Jurkat, Clone E6-1 (cell line): ENCODE measurements at places on chromosomes 1 and 21.

GRCh38 chr1:112713466-112714312, 1.4 kb downstream of the PPM1J start:
- DNase-seq: no peak

DNA sequence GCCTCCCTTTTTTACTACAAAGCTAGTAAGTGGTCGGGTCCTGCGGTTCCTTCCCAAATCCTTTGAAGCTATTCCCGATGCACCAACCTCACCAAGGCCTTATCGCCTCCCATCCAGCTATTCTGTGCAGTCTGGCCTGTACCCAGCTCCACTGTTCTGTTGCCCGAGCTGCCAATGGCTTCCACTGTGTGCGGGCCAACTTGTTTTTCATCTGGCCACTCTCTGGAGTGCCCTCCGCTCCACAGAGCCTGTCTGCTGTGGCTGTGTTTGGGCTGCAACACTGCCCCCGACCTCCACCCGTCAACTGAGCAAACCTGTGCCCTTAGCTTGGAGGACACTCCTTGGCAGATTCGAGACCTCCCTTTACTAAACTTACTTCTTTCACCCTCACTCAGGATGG, 125.0 kb downstream of the KIAA0319L start:
- no peak for DNase-seq

DNA sequence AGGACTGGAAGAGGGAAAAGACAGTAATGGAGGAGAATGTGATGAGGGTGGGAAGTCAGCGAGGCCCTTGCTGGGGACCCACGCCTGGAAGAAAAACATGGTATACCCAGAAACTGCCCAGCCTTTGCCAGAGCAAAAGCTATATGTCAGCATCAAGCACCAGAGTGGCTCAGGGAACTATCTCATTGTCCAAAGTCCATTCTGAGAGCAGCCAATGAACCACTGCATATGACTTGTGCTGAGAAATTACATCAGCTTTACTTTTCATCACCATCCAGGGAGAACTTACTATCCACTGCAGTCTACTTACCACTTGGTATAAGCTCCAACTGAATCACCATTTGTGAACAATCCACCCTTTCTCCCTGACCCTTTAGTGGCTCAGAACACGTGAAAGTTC, 148.1 kb downstream of the TTLL7 start:
- DNase-seq: no peak

GRCh38 chr1:182643699-182644098, 39.5 kb upstream of the RGS16 start:
- no peak for DNase-seq

DNA sequence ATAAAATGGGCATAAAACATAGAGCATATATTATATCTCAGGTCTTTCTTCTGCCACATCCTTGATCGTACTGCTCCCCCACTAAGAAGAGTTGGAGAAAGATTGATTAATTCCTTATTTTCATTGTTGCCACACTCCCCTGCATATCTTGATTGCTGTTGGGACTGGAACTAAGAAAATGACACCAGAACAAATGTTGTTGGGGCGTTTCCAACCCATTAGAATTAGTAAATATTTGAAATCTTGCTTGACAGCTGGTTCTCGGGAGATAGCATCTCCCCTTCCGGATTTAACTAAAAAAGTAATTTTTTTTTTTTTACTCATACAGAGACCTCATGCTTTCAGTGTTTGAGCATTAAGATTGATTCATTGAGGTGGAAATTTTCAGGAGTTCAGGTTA, 493.0 kb upstream of the PLXNA2 start:
- DNase-seq: no peak

DNA sequence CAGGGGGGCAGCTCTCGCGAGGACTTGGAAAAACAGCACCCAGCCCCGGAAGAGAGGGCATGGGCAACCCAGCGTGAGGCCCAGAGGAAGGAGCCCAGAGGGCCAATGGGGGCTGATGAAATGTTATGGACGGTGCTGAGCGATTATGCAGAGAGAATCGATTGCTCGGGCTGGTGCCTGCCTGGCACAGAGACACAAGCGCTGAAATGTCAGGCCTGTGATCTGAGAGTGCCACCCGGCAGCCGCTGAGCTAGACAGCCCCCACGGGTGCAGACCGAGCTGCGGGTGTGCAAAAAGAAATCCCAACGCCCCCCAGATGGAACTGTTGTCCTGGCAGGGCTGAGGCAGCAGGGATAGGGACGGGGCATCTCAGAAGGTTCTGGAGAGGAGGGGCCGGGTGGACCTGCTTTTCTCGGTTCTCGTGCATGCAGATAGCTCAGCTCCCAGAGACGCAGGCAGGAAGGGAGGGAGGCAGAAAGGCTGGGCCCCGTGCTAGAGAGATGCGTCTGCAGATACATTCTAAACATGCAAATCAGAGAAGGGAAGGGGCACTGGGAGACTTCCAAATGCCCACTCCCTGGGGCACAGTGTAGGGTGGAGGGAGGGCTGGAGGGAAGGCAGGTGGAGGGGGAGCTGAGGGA, 41.5 kb downstream of the TAS1R2 start:
- DNase-seq: no peak

GRCh38 chr21:45855248-45855811, 126.2 kb upstream of the COL6A1 start:
- DNase-seq: no peak

GRCh38 chr1:16226490-16227179, 10.3 kb downstream of the CPLANE2 start:
- DNase-seq: no peak

DNA sequence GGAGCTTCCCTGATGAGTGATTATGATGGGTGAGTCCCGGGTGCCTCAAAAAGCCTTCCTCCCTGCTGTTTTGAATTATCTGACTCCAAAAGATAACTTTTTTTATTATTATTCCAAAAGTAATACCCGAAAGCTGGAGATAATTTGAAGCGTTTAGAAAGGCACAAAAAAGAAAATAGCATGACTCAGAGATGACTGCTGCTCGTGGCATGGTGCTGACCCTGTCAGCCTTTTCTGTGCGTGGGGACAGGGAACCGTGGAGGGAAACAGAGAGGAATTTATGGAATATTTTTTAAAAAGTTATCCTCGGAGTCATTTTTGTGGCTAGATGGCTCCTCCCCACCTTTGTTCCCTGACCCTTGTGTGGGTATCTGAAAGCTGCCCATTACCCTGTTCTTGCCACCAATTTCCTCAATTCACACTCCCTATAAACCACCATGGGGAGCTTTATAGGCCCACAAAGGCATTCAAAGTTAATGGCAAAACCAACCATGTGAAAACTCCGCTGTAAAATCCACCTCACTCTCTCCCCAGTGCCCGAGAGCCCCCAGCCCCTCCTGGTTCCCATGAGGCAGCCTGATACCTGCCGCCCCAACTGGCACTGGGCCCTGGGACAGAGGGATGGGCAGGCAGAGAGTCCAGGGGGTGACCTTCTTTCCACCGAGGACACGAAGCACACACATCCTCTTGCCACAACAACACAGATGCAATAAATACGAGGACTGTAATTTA, 37.5 kb downstream of the IGSF21 start:
- no peak for DNase-seq

GRCh38 chr1:30320581-30320890, 402.8 kb downstream of the MATN1 start:
- no peak for DNase-seq

GRCh38 chr1:164628772-164629171, 69.8 kb downstream of the PBX1 start:
- DNase-seq: no peak

DNA sequence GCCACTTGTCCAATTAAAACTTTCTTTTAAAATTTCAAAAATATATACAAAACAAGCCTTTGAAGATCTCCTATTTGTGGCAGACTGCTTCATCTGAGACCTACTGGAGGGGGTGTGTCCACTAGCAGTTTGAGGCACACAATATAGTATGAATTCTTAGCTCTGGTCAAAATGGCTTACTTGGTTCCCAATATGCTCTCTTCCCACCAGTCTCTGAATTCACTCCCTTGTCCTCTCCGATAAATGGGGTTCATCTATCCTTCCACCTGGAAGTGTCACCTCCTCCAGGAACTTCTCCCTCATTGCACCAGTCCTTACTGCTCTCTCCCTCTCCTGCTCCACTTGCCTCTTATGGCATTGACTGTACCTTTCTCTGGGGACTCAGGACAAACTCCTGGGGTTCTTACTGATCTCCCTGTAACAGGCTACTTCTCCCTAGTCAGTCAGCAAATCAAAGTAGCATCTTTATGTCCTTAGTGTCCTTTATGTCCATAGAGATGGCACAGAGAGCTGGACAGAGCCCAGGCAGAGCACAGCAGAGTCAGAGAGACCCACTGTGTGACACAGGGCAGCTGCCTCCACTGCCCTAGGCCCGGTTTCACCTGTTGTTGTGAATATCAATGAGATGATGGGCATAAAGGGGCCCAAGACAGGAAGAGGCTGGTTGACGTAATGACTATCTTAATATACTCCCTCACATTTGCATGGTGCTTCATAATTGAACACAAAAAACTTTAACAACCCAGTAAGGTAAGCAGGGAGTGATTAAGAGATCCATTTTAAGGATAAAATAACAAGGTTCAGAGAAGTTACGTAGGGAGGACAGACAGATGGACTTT, 3.6 kb downstream of the ASAP3 start:
- no peak for DNase-seq

GRCh38 chr1:172179918-172180317, 240.6 kb upstream of the C1orf105 start:
- no peak for DNase-seq

DNA sequence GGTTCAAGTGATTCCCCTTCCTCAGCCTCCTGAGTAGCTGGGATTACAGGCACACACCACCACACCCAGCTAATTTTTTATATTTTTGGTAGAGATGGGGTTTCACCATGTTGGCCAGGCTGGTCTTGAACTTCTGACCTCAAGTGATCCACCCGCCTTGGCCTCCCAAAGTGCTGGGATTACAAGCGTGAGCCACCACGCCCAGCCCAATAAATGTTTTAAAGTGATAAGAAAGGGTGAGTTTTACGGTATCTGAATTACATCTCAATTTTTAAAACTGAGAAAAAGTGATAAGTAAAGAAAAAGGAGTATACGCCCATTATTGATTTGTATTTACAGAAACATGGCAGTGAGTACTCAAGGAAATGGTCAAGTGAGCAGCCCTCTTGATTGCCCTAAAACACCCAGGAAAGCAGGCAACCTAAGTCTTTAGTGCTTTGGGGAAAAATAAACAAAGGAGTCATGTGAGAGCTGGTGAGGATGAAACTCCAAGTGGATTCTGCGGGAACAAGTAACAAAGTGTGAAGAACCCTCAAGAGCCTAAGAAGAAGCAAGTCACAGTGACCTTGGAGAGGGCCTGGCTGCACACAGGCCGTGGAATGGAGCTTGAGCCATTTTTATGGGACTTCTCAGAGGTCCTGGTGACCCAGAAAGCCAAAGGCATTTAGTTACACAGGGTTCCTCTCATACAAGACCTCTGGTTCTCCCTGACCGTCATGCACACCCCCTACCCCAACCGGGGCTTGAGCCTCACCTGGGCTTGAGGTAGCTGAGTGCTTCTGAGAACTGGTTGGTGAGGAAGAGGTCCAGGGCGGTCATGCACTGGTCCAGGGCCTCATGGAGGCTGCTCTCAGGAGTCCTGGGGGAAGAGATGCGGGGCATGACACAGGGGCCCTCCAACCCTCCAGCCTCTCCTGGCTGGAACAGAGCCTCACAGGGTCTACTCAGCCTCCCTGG, 9.1 kb downstream of the TTC39A start:
- no peak for DNase-seq

DNA sequence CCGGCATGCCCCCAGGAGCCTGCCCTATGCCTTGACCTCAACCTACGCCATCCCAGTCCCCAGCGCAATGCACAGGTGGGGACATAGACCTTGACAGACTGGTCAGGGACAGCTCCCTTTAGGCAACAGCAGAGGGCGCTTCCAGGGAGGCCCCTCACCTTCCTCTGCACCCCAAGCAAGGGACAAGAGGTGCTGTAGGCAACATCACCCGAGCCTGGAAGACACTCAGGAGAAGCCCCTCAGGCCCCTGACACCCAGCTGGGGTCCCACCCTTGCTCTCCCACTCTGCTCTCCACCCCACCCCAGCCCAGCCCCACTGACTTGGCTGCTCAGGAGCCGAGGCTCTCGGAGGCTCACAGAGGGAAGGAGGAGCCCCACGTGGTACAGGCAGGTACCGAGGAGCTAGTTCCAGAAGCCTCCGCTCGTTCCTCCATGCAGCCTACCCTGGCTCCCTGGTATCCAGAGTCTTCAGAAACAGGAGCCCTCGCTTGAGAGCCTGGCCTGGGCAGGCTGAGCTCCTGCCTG, 2.4 kb upstream of the WNT3A start:
- no peak for DNase-seq

- peak; percentile 28 for DNase-seq
Observed at GRCh38 chr21:30839304-30839703, 9.7 kb upstream of the KRTAP7-1 start.

GRCh38 chr1:32115496-32115895, 7.6 kb downstream of the KPNA6 start:
- DNase-seq: no peak

DNA sequence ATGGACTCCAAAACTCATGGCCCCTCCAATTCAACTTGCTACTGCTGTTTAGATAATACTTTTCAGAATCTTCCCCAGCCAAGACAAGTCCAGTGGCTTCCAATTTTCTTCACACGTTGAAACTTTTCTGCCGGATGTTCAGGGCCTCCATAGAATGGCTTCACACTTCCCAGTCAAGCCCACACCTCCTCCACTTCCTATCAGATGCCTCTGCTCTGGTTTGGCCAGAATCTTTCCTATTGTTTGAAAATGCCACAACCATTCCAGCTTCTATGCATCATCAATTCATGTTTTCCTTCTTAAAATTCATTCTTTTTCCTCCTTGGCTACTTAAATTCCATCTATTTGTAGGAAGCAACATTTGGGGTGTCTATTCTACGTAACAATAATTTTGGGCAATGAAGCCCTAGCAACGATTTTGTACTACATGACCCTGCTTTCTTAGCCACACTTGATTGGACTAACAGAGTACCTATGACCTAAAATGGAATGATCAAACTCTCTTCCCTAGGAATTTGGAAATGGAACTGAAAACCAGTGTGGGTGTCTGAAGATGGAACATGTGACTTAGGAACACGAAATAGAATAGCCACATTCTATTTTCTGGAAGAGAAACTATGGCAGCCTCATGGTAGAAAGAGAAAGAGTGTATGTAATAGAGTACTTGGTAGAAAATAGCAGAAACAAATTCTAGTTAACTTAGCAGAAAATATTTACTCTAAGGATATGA, 74.1 kb upstream of the CNIH3 start:
- DNase-seq: no peak

DNA sequence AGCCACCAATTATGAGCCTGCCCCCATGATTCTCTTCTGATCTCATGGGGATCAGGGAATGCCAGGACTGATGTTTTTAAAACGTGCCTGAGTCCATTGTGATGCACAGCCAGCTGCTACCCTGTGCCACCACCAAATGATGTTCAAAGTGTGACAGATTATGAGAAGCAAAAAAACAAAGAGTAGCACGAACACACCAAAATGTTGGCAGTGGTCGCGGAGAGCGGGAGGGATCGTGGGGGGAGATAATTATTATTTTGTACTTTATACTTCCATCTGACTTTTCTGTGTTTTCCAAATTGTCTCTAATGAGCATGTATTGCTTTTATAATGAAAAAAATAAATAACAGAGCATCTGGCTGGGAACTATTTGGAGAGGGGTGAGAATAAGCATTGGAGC, 50.5 kb downstream of the EPHB2 start:
- DNase-seq: no peak

- DNase-seq: peak; percentile 66
Observed at GRCh38 chr1:215710036-215710898, 143.2 kb downstream of the KCTD3 start.
